ENCODE measurements at places on chromosomes 3 and 15. TPM values are rescaled to one million over a fixed set of nuclear protein-coding genes. Genes with fewer than 3 reads are reported as not detected.
A peak's percentile ranks its signal among the peaks of the same experiment; 100 is the strongest.

GRCh38 chr3:56443372-56443771 is 24.9 kb downstream of the ERC2 start:
- no peaks in the 10 kb centered on the region for H3K27me3 ChIP-seq
- no peak for DNase-seq
- no peaks in the 10 kb centered on the region for H3K4me1 ChIP-seq
- H3K4me3 ChIP-seq, result no peak overlapping the region
- no peak overlapping the region for H3K27ac ChIP-seq

GRCh38 chr3:150761831-150762661 is 923 bp downstream of the SIAH2 start:
- no peaks in the 10 kb centered on the region for H3K27me3 ChIP-seq
- DNase-seq, result peak; percentile 26
- H3K36me3 ChIP-seq, result no peaks in the 10 kb centered on the region

GRCh38 chr3:17195856-17196604 is 311.3 kb downstream of the PLCL2 start:
- H3K4me1 ChIP-seq, result no peaks in the 10 kb centered on the region
- DNase-seq, result no peak
- no peaks in the 10 kb centered on the region for H3K36me3 ChIP-seq
- H3K27ac ChIP-seq, result no peak overlapping the region
- H3K27me3 ChIP-seq, result no peaks in the 10 kb centered on the region

- no peak overlapping the region for H3K27ac ChIP-seq
- no peaks in the 10 kb centered on the region for H3K27me3 ChIP-seq
- no peak overlapping the region for H3K4me3 ChIP-seq
Measured at GRCh38 chr3:158631981-158632380, 12.3 kb upstream of the GFM1 start.

GRCh38 chr15:77349666-77350065 is 70.2 kb downstream of the PEAK1 start:
- H3K36me3 ChIP-seq, result no peaks in the 10 kb centered on the region
- no peak overlapping the region for H3K4me3 ChIP-seq
- no peaks in the 10 kb centered on the region for H3K4me1 ChIP-seq
- H3K27ac ChIP-seq, result no peak overlapping the region

CTXN2 gene
- not detected for total RNA-seq

APOD gene
- not detected for total RNA-seq

WDR5B gene
- 4.8 TPM for total RNA-seq
